ENCODE measurements at places on chromosomes 12 and 14. TPM values are rescaled to one million over a fixed set of nuclear protein-coding genes. Genes with fewer than 3 reads are reported as not detected.
A peak's percentile ranks its signal among the peaks of the same experiment; 100 is the strongest.

The SPPL3 gene
- polyA plus RNA-seq, result 121 TPM

DNA sequence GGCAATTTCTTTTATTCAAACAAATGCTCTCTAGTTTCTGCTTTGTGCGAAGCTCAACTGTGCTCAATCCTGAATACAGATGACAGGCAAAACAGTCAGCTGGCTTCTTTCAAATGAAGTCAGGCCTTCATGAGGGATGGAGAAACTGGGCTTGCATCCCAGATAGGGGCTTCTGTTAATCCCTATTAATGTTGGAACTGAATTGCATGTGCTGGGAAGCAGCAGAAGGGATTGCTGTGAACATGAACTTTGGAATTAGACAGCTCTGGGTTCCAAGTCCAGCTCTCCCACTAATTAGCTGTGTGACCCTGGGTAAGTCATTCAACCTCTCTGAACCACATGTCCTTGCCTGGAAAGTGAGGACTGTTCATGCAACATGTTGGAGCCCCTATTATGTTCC, 21.1 kb upstream of the CORO1C start:
- no peaks in the 10 kb centered on the region for H3K36me3 ChIP-seq
- no peak overlapping the region for H3K4me3 ChIP-seq
- H3K27me3 ChIP-seq, result no peaks in the 10 kb centered on the region
- H3K4me1 ChIP-seq, result no peaks in the 10 kb centered on the region
- DNase-seq, result peak; percentile 62

GRCh38 chr12:55925870-55926737, 1.6 kb downstream of the PYM1 start:
- H3K4me1 ChIP-seq, result peaks cover 12% of the 10 kb centered on the region
- peak overlapping the region; percentile 85 for H3K27ac ChIP-seq
- H3K36me3 ChIP-seq, result peaks cover 3% of the 10 kb centered on the region
- no peak for DNase-seq

- H3K27ac ChIP-seq, result peak overlapping the region; percentile 94
- H3K27me3 ChIP-seq, result no peaks in the 10 kb centered on the region
- peaks cover 5% of the 10 kb centered on the region for H3K36me3 ChIP-seq
- DNase-seq, result peak; percentile 8
Observed at GRCh38 chr12:48118284-48118871, 786 bp upstream of the PFKM start.

DNA sequence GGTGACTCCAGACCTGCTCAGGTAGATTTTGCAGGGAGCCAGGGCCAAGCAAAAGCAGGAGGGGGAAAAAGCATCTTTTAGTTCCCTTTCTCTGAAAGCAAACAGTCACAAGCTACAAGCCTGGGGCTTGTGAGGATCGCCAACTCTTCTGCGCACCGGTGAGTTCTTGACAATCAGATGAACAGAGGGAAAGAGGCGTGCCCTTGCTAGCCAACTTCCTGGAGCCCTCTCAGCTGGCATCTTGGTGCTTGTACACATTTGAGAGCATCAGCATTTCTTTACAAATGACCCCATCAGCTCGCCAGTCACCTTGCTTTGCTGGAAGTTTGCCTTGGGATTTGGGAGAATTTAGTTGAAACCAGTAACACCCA, 55.5 kb downstream of the ZNF664 start:
- H3K36me3 ChIP-seq, result no peaks in the 10 kb centered on the region
- no peaks in the 10 kb centered on the region for H3K27me3 ChIP-seq
- DNase-seq, result no peak

DNA sequence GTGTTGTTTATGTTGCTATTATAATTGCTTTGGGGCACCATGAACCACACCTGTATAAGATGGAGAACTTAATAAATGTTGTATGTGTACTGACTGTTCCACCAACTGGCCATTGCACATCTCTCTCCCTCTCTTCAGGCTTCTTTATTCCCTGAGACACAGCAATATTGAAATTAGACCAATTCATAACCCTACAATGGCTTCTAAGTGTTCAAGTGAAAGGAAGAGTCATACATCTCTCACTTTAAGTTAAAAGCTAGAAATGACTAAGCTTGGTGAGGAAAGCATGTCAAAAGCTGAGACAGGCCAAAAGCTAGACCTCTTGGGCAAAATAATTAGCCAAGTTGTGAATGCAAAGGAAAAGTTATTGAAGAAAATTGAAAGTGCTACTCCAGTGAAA, 373.3 kb downstream of the RGS6 start:
- H3K4me1 ChIP-seq, result peaks cover 4% of the 10 kb centered on the region
- H3K4me3 ChIP-seq, result no peak overlapping the region
- no peaks in the 10 kb centered on the region for H3K36me3 ChIP-seq
- no peak for DNase-seq

DNA sequence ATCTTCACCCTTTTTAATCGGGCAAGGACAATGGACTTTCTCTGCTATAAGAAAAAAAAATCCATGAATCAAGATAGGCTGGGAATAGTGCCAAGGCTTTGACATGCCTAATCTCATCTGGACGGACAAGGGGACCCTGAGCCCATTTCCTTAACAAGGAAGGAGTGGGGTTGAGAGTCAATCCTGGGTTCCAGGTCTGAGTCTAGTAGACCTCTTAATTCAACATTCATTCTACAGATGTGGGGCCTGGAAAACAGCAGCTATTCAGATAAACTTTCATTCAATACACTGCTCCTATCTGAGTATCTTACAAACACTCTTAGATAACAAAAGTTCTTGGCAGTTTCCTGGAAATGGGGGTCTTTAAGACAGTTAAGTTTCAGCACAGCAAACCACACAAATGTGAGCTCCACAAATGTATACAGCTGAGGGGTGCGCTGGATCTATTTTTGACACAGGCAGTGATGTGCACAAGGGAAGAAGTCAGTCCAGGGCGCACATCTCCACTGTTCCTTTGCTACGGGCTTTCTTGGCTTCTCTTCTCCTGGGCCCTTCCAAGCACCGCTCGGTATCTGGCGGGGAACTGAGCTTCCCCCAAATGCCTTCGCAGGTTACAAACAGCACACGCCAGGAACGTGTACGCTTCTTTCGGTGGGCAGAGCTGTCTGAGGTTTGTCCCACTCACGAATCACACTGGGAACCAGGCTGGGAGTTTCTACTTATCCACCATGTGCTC, 82.2 kb upstream of the GPR68 start:
- H3K27me3 ChIP-seq, result peaks cover 85% of the 10 kb centered on the region
- H3K27ac ChIP-seq, result no peak overlapping the region
- H3K36me3 ChIP-seq, result no peaks in the 10 kb centered on the region
- peaks cover 5% of the 10 kb centered on the region for H3K4me1 ChIP-seq

The ITGA7 gene
- 32.9 TPM for polyA plus RNA-seq

The KLRG1 gene
- polyA plus RNA-seq, result 13.1 TPM

DNA sequence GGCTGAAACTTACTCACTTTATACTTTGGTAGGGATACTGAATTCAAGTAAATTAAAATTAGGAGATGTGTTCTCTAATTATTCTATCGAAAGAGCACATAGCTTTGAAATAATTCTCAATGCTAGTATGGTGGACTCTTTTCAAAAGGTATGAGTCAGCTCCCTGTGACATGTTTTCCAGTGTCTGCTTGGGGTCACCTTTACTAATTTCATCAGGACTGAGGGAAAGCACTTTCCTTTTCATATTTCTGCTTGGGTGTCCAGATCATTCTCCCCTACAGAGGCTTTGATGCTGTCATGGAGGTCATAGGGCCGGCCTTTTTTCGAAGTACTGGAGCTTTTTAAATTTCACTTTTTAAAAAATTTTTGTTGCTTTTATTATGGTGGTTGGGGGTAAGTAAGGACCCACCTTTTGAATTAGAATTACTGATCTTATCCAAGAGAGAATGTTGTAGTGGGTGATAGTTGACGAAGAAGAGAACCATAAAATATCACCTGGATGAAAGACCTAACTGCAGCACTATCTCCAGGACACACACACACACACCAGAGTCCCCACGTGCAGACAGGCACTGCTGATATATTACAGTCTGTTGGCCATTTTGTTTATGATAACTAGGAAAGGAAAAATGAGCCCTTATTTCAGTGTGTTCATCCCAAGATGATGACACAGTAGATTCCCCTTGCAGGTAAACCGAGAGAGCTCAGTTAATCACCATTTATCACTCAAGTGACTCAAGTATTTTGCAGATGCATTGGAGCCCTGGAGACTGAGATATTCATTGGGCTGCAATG, 558.6 kb downstream of the DIO2 start:
- no peaks in the 10 kb centered on the region for H3K4me1 ChIP-seq
- no peaks in the 10 kb centered on the region for H3K36me3 ChIP-seq
- H3K27me3 ChIP-seq, result no peaks in the 10 kb centered on the region
- DNase-seq, result no peak

DNA sequence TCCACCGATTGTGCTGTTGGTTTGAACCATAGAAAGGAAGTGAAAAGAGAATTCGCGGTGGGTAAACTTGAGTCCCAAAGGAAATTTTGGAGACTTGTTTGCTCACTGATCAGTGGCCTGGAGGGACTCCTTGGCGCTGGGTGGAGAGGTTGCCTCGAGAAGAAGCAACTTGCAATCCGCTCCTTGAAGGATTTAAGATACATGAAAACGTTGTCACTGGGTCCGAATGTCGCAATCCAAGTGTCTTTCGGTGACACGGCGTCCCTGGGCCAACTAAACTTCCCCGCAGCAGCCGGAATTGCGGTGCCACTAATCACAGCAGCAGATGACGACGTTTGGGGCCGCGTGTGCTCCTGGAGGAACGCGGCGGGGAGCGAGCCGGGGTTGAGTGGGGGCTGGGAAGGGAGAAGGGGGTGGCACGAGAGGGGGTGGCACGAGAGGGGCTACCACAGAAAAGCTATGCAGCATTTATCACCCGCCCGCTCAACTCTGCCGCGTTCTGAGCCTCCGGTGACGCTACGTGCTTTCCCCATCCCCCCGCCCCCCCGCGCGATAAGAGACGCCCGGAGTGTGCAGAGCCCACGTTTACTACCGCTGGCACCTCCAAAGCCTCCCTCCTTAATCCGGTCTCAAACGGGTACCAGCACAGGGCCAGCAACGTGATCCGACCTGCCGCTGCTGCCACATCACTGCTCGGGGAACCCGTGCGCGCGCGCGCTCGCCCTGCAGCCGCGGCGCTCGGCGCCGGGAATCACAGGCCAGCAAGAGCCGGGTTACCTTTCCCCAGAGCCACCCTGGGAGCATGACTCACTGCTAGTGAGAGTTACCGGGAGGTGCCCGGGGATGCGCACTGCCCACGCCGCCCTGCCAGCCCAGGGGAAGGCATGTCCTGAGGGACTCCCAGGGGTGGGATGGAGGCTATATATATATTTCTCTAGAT, 833 bp upstream of the BHLHE41 start:
- H3K27me3 ChIP-seq, result peaks cover 93% of the 10 kb centered on the region
- no peaks in the 10 kb centered on the region for H3K4me1 ChIP-seq
- peak; percentile 82 for DNase-seq

GRCh38 chr14:38038986-38039385, 168.7 kb upstream of the SSTR1 start:
- no peaks in the 10 kb centered on the region for H3K27me3 ChIP-seq
- no peaks in the 10 kb centered on the region for H3K4me1 ChIP-seq
- H3K27ac ChIP-seq, result no peak overlapping the region
- no peaks in the 10 kb centered on the region for H3K36me3 ChIP-seq
- no peak for DNase-seq
- no peak overlapping the region for H3K4me3 ChIP-seq

The MBIP gene
- 30.9 TPM for polyA plus RNA-seq

The VRTN gene
- polyA plus RNA-seq, result 3.0 TPM

GRCh38 chr12:131603939-131604795, 106.7 kb upstream of the SFSWAP start:
- H3K4me3 ChIP-seq, result no peak overlapping the region
- no peak overlapping the region for H3K27ac ChIP-seq
- H3K4me1 ChIP-seq, result no peaks in the 10 kb centered on the region
- no peaks in the 10 kb centered on the region for H3K27me3 ChIP-seq
- DNase-seq, result no peak
- no peaks in the 10 kb centered on the region for H3K36me3 ChIP-seq

- H3K27ac ChIP-seq, result peak overlapping the region; percentile 17
- H3K27me3 ChIP-seq, result no peaks in the 10 kb centered on the region
- H3K4me3 ChIP-seq, result no peak overlapping the region
- no peaks in the 10 kb centered on the region for H3K36me3 ChIP-seq
Observed at GRCh38 chr12:538731-539539, 79.2 kb downstream of the B4GALNT3 start.

- peak overlapping the region; percentile 36 for H3K27ac ChIP-seq
- no peak for DNase-seq
- H3K27me3 ChIP-seq, result no peaks in the 10 kb centered on the region
- H3K4me3 ChIP-seq, result no peak overlapping the region
- peaks cover 35% of the 10 kb centered on the region for H3K36me3 ChIP-seq
Observed at GRCh38 chr14:99508896-99509629, 27.9 kb downstream of the CCNK start.

The CLEC14A gene
- 0.49 TPM for polyA plus RNA-seq

The GTF2H3 gene
- 14.7 TPM for polyA plus RNA-seq

The CBX5 gene
- polyA plus RNA-seq, result 49.5 TPM

DNA sequence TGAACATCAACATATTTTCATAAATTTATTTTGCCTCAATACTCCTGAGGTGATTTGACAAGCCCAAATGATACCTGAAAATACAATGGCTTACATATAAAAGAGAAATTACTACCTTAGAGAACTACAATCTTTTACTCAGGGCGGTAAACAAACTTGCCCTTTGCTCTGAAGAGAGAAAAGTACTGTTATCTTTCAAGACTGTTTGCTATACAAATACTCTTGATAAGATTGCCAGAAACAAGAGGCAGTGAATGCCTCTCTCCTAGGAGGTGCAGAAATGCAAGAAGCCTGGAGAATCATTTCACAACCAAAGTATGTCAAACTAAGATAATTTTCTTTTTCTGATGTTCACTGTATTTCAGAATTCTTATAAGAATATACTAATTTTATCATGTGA, 160.3 kb downstream of the ALX1 start:
- H3K27ac ChIP-seq, result no peak overlapping the region
- no peaks in the 10 kb centered on the region for H3K27me3 ChIP-seq
- DNase-seq, result no peak
- H3K36me3 ChIP-seq, result no peaks in the 10 kb centered on the region

The NRXN3 gene
- 1.5 TPM for polyA plus RNA-seq

- H3K4me3 ChIP-seq, result no peak overlapping the region
- no peak for DNase-seq
- H3K4me1 ChIP-seq, result no peaks in the 10 kb centered on the region
- H3K27me3 ChIP-seq, result no peaks in the 10 kb centered on the region
- H3K36me3 ChIP-seq, result no peaks in the 10 kb centered on the region
- no peak overlapping the region for H3K27ac ChIP-seq
Observed at GRCh38 chr12:113348849-113349536, 9.4 kb upstream of the PLBD2 start.
